AML-193 (cell line): ENCODE measurements at places on chromosomes 3 and 15.

GRCh38 chr3:151196434-151196833 lies 6.6 kb downstream of the GPR171 start:
- DNase-seq: no peak

DNA sequence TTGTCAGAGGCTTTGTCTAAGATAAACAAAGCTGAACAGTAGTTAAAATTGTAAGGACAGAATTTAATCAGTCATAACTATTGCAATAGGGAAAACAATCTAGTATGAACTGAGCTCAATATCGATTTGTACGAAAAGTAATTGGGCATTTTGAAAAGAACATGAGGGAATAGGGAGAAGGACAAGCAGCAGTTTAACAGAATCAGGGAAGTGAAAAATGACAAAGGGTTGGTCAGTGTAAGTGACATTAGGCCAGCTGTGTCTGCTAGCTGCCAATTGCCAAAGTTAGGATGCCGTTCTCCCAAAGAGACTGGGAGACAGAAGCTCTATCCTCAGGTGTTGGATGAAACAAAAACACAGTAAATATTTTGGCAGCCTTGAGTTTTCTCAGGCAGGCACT lies 3.3 kb upstream of the DNAJA4 start:
- DNase-seq: no peak

DNA sequence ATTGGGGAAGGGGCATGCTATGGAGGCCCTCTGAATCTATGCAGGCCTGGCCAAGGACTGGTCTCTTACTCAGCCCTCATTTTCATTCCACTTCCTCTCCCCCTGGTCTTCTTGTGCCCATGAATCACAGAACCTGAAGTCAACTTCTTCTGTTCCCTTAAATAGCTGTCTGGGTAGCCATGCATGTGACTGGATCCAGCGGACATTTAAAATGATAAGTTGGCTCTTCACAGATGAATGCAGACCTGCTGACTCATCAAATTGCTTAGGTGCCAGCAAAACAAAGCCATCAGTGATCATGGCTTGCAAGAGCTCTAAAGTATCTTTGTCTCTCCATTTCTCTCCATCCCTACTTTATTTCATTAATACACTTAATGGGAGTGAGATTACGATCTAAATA lies 90.1 kb upstream of the CADPS start:
- no peak for DNase-seq

DNA sequence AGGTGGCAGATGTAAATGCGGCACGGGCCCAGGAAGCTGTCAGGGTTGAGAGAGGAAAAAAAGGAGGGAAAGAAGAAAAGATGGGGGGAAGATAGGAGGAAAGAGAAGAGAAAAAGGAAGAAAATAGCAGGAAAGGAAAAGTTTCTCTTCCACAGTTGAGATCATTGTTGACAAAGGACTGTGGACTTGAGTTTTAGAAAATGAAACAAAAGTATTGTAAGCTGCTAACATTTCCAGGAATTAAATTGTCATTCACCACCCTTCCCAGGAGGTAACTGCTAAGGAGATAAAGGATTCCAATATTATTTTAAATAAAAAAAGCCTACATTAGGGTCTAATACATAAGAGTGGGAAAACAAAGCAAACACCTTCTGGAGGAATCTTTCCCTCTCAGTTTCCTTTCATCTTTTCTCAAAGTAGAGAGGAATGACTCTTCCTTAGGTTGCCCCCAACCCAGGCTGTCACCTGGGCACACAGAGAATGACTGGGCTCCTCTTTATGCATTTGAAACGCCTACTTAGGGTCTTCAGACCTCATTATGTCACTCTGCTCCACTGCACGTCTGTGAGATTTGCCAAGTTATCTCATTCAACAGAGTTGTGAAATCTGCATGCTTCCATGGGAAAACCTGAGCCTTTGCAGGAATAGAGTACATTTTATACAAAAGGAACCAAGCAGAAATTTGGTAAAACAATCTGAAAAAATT lies 194.0 kb downstream of the TNIK start:
- DNase-seq: no peak

DNA sequence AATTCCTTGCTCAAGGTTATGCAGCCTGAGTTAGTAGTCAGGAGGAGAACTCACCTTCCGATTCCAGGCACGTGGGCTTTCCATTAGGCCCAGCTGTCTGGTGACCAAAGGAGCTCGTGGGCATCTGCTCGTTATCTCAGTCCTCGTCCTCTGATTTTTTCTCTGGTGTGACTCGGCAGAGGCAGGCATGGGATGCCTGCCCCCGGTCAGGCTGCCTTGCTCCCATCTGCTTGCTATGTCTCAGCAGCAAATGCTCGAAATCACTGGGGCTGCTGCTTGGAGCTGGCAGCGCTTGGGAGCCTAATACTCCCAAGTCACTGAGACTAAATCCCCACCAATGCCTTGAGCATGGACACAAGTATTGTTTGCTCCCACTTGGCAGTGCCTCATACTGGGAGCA lies 84.5 kb upstream of the NMNAT3 start:
- DNase-seq: no peak

DNA sequence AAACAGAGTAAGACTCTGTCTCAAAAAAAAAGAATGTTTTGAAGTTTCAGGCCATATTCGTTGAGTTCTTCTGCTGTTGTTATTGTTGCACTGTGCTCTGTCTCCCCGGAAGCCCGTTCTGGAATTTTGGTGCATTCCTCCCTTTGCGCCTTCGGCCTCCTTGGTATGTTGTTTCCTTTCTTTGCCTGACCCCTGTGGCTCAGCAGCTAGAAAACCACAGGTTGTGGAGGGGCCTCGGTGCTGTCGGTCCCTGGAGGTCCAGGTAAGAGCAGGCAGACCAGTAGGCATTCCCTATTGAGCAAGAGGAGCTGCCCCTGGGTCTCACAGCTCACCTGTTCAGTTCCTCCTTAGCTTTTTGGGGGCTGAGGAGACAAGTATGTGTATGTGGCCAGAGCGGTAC lies 51.0 kb upstream of the DLG1 start:
- DNase-seq: no peak

DNA sequence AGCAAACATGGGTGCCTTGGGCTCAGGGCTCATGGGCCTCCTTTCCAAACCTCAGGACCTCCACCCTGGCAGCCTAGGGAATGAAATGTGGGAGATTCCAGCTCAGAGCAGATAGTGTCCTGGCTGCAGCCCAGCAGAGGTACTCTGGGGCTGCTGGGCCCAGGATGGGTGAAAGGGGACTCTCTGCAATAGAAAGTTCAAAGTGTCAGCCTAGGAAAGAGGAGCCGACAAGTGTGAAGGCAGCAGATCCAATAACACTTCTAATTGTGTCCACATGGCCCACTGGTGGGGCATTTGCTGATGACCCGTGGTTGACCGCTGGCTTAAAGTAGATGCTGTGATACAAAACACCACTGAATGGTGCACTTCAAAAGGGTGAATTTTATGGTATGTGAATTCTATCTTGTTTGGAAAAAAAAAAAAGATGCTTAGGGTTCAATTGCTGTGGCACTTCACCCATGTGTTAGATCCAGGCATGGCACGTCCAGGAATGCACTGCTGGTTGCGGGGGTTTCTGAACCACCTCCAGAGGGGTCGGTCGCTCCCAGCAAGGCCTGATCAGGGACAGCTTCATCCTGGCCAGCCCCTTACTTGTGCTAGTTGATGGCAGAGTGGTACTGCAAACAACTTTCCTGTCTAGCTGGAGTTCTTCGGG lies 20.9 kb downstream of the AMOTL2 start:
- no peak for DNase-seq

DNA sequence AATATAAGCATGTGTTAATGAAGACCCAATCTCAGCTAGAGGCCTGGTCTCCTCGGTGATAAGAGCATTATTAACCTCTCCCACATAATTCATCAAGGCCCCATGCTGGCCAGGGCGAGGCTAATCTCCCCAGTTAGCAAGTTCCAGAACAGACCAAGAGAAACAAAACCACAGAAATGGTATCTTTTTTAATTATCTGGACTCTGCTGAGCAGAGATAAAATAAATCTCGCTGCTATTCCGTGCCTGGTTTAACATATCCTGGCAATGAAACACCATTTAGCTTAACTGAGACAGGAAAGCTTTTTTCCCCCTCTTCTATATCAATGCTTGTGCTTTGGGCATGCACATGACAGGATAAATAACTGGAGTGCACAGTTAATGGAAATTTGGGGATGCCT lies 72.5 kb upstream of the ARHGEF3 start:
- no peak for DNase-seq

DNA sequence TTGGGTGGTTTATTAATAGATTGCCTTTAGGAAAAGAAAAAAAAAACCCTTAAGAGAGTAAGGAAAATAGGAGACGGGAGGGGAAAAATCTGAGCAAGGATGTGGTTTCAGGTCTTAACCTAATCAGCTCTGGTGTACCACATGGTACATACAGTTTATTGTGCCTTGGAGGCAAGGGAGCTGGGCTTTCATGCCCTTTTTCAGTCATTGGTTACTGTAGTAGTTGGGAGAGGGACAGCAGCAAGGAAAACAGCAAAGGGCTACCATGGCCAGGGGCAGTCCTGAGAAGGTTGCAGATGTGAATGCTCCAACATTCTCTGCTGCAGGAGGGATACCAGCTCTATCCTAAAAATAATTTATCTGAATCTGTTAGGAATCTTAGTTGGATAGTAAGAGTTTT lies 5.9 kb downstream of the CMC1 start:
- DNase-seq: no peak

DNA sequence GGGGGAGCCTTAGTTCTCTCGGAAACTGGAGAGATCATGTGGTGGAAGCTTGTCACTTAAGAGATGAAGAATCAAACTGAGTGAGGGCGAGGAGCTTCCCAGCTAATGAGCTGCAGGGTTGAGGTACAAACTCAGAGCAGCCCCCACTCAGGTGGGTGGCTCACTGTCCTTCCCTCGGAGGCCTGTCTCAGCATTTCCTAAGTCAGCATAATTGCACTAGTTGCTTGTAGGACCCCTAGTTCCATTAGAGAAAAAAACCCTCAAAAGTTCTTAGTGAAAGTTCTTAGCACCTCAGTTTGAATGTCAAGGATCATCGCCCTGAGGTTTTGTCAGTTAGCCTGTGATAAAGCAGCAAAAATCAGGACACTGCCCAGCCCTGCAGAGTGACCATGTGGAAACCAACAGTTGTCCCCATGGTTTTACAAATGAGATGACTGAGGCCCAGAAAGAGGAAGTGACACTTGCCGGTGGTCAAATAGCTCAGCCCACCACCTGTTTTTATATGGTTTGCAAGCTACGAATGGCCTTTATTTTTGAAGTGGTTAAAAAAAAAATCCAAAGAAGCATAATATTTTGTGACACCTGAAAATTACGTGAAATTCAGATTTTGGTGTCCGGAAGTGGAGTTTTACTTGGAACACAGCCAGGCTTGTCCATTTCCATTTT lies 11.9 kb downstream of the SMAD6 start:
- DNase-seq: no peak

- DNase-seq: no peak
Measured at GRCh38 chr3:58026598-58026997, 18.4 kb downstream of the FLNB start.

GRCh38 chr15:65086680-65087111 lies 10.2 kb downstream of the KBTBD13 start:
- no peak for DNase-seq
